ENCODE measurements at places on chromosomes 1 and 21. TPM values are rescaled to one million over a fixed set of nuclear protein-coding genes. Genes with fewer than 3 reads are reported as not detected.

The PRRX1 gene
- not detected for total RNA-seq

The PAX7 gene
- total RNA-seq, result 0.65 TPM

The PLA2G2D gene
- total RNA-seq, result not detected

The ZNF683 gene
- total RNA-seq, result not detected

The ADORA1 gene
- 0.73 TPM for total RNA-seq

The OLFML3 gene
- total RNA-seq, result 4.4 TPM

All from A549 treated with RU486 at 1 μM for 4 hours (cell line).